OCI-M1 (cell line): ENCODE measurements at places on chromosomes 12 and 14.
A peak's percentile ranks its signal among the peaks of the same experiment; 100 is the strongest.

GRCh38 chr14:68984686-68985085 is 5.6 kb upstream of the ACTN1 start:
- DNase-seq, result no peak

- no peak for DNase-seq
These were observed 231.3 kb downstream of the ZFP36L1 start for GRCh38 chr14:68561531-68562007.

- no peak for DNase-seq
These were observed 139.4 kb downstream of the TBX5 start for GRCh38 chr12:114266536-114266935.

DNA sequence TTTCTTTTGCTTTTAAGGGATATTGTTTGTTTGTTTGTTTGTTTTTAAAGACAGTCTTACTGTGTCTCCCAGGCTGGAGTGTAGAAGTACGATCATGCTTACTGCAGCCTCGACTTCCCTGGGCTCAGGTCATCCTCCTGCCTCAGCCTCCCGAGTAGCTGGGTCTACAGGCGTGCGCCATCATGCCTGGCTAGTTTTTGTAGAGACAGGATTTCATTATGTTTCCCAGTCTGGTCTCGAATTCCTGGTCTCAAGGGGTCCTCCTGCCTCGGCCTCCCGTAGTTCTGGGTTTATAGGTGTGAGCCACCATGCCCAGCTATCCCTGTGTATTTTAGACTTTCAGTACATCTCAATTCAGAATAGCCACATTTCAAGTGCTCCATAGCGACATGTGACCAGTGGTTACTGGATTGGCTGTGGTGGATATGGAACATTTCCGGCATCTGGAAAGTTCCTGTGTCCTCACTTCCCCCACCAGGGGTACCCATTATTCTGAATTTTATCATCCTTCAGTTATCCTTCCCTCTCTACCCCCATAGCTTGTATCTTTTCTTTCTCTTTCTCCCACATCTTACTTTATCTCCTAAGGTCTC is 61.1 kb downstream of the HRK start:
- no peak for DNase-seq

DNA sequence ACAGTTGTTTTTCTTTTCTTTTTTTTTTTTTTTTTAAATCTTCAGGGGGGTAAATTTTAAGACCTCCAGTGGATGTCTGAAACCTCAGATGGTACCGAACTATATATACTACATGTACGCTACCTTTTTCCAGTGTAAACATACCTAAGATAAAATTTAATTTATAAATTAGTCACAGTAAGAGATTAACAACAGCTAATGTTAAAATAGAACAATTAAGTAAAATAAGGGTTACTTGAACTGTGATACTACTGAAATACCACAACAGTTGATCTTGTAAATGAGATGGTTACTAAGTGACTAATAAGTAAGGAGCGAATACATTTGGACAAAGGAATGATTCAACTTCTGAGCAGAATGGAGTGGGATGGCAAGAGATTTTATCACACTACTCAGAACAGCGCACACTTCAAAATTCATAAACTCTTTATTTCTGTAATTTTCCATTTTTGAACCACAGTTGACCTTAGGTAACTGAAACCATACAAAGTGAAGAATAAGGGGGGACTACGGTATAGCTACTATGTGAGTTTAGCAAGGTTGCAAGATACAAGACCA is 80.5 kb upstream of the PCED1B start:
- DNase-seq, result no peak

- peak; percentile 76 for DNase-seq
These were observed 183.1 kb downstream of the KLHL28 start for GRCh38 chr14:44778604-44779003.

DNA sequence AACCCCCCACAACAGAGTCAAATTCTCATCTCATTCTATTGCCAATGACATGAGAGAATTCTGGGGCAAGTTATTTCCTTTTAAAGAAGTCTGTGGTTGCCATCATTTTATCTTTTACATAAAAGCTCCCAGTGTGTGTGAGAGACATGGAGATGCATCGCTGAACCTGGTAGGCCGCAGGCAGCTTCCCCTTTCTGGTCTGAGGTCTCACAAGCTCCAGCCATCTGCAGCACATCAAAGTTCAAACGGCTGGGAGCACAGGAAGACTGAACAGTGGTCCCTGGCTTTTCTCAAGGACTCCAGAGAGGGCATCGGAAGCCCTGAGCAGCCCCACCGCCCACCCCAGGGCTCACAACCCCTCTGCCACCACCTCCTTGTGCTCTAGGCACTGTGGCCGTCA is 141.7 kb downstream of the RIMBP2 start:
- no peak for DNase-seq
